ENCODE measurements at places on chromosomes 13 and 19.

GRCh38 chr19:47268028-47268427 is 6.7 kb upstream of the INAFM1 start:
- DNase-seq = no peak

DNA sequence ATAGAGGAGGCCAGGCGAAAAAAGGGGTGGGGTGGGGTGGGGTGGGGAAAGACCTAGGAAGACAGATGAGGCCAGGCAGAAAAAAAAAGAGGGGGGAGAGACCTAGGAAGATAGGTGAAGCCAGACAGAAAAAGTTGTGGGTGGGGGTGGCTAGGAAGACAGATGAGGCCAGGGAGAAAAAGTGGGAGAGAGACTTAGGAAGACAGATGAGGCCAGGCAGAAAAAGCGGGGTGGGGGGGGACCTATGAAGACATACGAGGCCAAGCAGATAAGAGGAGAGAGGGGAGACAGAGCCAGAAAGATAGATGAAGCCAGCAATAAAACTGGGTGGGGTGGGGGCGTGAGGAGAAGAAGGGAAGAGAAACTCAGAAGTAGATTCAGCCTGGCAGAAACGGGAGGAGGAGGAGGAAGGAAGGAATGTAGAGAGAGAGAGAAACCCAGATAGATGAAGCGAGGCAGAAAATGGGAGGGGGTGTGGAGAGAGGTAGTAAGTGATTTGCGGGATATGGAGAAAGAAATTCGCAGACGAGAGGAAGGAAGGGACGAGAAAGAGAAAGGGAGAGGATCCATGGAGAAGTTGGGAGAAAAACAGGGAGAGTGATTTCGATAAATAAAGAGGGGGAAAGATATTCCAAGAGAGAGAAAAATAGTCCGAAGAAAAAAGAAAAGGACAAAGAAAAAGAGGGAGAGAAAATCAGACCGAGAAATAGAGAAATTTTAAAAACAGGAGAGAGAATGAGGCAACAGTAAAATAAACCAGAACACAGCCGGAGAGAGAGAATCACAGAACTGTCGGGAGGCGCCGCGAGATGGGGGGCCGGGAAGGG is 12.2 kb upstream of the CACNG6 start:
- no peak for DNase-seq

- no peak for DNase-seq
Observed at GRCh38 chr13:52454459-52454819, 839 bp upstream of the CKAP2 start.

- no peak for DNase-seq
Observed at GRCh38 chr13:63651394-63651793, 2235.7 kb upstream of the PCDH20 start.

GRCh38 chr19:2983351-2984214 is 6.2 kb downstream of the TLE6 start:
- no peak for DNase-seq

DNA sequence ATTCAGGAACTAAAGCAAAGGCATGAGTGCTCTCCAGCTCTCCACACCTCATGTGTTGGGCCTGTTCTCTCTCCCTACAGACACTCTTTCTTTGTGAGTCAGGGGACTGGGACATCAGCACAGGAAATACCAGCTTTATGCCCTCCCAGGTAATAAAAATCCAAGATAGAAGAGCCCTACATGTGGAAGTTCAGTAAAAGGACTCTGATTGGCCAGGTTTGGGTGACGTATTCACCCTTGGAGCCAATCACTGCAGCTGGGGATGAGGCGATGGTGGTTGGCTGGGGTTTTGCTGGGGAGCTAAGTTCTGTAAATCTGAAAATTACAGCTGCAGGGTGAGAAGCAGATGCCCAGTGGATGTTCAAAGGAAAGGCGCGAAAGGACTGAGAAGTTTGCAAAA is 32.5 kb downstream of the CCDC70 start:
- DNase-seq = no peak

GRCh38 chr13:46530084-46530935 is 22.7 kb upstream of the LRCH1 start:
- DNase-seq = no peak

DNA sequence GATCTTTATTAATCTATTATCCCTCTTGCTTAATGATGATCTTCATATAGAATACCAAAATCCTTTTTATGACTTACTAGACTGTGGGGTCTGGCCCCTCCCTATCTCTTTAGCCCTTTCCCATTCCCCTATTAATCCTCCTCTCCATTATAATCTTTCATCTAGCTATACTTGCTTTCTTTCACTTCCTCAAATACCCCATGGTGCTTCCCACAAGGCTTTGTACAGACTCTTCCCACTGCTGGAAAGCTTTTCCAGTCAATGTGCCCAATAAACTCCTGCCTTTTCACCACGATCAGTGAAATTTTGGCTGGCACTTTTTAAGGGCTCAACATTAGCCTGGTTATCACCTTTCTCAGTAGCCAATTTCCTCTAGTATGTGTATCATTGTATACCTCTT is 3.2 kb upstream of the EBPL start:
- no peak for DNase-seq

- DNase-seq = no peak
Observed at GRCh38 chr19:29247872-29248271, 34.9 kb upstream of the UQCRFS1 start.

GRCh38 chr19:39858541-39858940 is 12.4 kb upstream of the FBL start:
- no peak for DNase-seq

GRCh38 chr19:1011831-1012333 is 9.0 kb downstream of the TMEM259 start:
- no peak for DNase-seq

DNA sequence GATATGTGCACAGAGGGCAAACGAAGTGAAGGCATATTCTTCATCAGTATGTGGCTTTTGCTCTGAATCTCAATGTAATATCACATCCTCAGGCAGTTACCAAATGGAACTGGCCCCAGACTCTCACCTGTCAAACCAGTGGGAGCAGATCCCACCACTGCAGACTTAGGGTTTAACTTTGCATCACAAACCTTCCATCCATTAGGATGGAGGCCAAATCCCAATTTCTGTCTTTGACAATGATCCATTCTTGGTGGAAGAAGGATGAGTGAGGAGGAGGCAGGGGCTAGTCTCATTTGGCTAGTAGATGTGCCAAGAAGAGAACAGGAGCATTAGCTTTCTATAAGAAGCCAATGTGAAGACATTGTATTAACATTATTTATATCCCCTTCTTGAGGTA is 413.5 kb upstream of the SPRY2 start:
- no peak for DNase-seq
